ENCODE measurements at places on chromosomes 5 and 9. TPM values are rescaled to one million over a fixed set of nuclear protein-coding genes. Genes with fewer than 3 reads are reported as not detected.

Gene SNCB
- total RNA-seq: 0.81 TPM

Gene CAMK4
- total RNA-seq: 96.0 TPM

DNA sequence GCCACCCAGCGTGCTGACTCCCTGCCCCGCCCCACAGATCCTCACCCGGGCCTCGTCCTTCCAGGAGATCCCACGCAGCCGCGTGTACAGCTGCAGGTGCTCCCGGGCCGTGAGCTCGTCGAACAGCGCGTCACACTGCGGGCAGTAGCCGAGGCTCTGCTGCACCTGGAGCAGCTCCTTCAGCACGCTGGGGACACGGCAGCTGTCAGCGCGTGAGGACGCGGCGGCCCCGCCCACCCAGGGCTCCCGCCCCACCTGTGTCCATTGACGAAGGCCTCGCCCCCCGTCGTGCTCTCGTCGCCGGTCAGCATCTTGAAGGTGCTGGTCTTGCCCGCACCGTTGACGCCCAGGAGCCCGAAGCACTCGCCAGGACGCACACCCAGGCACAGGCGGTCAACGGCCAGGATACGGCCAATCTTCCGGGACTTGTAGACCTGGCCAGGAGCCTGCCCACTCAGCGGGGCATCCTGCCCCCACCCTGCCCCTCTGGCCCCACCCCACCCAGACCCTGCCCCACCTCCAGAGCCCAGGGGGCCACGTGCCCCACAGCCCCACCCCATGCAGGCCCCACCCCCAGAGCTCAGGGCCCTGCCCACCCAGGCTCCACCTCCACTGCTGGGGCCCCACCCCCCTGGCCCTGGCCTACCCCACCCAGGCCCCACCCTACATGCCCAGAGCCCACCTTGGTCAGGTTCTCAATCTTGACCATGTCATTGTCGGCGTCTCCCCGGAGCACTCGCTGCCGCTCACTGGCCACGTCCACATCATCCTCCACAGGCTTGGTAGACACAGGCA, 13.8 kb upstream of the CLIC3 start:
- DNase-seq: no peak

DNA sequence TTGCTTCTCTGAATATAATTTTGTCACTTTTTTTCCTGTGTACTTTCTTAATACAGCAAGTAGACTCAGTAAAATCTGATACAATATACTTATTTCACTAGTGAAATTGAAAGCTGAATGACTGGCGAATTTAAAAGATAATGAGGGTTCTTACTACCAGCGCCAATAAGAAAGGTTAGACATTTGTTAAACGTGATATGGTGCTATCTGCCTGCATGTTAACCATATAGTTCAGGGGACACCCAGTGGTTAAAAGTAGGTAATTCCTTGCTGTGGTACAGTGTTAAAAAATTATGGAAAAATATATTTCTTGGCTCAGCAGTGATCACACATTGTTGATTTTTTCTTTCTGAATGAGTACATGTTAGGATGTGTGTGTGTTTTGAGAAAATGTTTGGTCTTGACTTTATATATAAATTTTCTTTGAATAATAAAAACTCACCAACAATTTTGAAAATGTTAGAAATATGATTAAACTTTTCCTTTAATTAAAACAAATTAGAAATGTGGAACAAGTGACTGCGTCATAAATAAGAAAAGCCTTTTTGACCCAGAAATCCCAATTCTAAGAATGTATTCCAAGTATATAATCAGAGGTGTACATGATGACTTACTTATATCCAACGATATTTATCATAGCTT, 25.8 kb downstream of the CAST start:
- DNase-seq: no peak

DNA sequence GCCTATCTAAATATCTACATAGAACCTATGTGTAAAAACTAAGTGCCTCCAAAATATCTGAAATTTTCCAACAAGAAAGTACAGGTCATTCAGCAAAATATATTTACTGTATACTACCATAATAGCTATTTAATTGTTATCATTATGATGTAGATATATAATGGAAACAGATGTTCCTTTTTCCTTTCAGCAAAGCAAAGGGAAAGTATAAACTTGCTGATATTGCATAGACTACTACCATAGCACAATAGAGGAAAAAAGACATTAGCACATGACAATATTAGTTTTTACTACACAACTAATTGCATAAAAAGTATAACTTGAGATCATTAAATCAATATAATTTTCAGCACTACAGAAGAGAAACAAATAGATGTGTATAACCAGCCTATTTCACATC, 14.9 kb downstream of the NR2F1-AS1 start:
- no peak for DNase-seq

GRCh38 chr5:96110300-96110699, 148.6 kb upstream of the ELL2 start:
- no peak for DNase-seq

DNA sequence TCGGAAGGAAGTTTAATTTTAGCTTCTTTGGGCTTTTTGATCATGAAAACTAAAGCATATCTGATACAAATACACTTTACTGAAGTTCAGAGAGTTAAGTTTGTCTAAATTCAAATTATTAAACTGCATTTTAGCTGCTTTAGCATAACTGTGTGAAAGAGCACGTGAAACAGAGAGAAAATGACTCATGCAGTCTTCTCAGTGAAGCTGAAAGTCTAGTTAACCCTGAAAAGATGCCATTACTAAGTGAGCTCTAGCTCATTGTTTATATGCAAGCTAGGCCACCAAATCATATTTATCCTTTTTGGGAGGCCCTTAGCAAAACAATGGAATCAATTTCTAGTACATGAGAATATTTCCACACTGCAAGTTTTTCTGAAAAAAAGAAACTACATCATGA, 27.6 kb downstream of the TPD52L3 start:
- no peak for DNase-seq

GRCh38 chr5:166726406-166726805, 1565.0 kb upstream of the WWC1 start:
- DNase-seq: no peak

DNA sequence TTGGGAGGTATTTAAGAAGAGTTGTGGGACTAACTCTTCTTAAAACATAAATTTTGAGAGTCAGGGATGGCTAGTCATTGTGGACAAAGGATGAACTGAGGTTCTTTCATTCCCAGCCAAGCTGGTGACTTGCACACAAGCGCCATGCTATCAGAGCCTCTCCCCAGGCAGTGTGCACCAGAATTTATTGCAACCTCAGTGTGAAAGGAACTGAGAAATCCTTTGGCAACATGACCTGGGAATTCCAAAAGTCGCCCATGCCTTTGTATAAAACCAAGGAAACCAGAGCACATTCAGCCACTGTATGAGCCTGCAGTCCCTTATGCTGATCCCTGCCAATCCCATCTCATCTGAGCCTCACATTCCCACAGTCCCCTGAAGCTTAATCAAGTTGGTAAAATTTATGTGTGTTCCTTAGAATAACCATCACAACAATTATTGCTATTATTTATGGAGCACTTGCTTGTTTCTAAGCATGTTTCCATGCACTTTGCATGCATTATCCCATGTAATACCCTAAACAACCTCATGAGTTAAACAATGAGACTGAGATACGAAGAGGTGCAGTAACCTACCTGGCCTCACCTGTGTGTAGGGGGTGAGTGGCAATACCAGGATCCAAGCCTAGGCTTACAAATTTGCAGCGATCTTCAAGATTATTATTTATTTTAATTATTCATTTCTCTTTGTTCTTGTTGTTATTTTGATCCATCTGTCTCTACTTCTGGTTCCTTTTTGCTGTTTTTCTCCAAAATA, 116.4 kb downstream of the NTRK2 start:
- no peak for DNase-seq

- DNase-seq: no peak
Measured at GRCh38 chr9:92385477-92385876, 18.9 kb downstream of the OGN start.

DNA sequence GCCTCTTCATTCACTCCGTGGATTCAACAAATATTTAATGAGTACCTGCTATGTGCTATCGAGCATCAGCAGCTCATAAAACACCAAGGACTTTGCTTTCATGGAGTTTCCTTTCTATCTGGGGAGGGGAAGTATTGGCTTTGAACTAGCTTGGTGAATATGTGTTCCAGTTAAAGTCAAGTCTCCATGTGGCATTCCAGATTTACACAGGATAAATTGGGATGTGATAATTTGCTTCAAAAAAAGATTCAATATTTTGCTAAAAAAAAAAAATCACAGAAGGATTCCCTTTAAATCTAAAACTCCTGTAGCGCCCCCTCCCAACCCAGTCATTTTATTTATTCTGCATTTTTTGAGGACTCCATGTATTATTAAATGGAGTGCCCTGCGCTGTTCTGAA, 346.3 kb upstream of the SLC30A5 start:
- DNase-seq: no peak

DNA sequence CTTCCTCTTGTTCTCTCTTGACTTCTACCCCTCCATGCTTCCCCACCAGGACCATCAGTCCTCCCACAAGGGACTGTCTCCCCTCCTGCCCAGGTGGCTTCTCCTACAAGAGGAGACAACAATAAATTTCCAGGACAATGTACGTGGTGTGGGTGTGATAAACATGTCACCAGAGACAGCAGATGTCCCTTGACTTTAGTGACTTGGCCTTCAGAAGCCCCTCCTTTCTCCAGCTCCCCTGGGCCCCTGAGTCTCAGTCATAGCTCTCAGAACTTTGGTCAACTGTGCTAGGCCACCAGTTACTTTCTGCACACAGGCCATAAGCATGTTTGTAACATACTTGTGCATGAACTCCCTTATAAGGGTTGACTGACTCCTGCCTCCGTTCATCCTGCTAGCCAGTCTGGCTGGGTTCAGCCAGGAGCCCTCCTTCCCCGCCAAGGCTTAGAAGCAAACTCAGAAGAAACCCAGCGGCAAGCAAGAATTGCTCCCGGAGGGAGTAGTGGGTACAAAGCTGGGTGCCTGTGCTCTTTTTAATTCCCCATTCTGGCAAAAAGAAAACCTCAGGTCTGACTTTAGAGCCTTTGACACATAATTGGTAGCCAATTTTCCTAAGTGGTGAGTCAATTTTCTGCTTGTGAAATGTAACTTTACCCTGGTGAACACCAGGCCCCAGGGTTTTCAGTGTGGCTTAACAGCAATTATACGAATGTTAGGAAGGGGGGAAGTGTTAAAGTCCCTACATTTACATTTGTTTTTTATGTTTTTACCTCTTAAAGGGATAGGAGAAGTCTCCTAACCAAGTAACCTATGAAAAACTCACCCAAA, 49.2 kb downstream of the EBF1 start:
- DNase-seq: no peak

GRCh38 chr5:151098768-151099121, 17.9 kb upstream of the TNIP1 start:
- DNase-seq: no peak

DNA sequence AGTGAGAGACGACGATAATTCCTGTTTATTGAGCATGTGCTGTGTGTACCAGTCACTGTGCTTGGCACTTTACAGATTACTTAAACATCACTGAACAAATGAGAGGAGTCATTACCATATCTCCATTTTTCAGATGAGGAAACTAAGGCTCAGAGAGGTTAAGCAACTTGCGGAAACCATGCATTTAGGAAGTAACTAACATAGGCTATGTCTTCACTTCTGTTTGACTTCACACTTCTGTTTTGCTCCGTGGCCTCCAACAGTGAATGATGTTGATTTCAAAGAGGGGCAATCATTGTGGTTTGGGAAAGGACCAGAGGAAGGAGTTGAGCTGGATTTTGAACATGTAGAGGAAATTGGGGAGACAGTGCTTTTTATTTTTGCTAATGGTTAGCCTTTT, 16.7 kb downstream of the GCNT1 start:
- no peak for DNase-seq

DNA sequence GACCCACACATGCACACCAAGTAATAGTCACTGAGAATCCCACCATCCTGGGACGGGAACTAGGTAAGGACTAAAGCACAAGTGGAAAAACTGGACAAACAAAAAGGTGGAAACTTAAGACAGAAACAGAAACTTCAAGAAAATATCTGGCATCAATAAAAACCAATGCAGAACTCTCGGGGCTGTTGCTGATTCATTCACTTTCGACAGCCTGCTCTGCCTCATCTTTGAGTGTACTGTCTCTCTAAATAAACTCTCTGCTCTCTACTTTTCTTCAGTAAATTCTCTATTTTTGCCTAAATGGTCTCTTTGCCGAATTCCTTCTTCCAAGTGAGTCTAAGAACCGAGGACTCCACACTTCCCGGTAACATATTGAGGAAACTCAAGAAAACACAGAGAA, 116.9 kb downstream of the CDH9 start:
- no peak for DNase-seq

DNA sequence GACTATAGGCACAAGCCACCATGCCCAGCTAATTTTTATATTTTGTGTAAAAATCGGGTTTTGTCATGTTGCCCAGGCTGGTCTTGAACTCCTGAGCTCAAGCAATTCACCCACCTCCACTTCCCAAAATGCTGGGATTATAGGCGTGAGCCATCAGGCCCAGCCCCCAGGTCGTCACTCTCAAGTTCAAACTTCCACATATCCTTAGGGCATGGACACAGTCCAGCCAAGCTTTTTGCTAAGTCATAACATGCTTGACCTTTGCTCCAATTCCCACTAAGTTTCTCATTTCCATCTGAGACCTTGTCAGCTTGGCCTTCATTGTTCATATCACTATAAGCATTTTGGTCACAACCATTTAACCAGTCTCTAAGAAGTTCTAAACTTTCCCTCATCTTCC, 43.9 kb upstream of the ARAP3 start:
- no peak for DNase-seq
